ENCODE measurements at places on chromosomes 2 and 18.

DNA sequence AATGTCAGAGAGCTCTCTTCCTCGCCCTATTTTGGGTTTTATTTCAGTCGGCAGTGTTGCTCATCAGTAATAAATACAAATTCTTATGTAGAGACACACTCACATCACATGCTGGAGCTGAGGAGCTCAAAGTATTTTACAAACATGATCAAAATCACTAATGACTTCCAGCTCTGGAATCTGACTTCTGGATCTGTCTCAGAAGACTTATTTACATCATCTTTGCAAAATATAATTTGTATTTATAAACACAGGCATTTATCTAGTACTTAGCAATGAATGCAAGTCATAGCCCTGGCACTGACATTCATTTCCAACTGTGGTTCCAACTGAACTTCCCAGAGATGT lies 327.1 kb downstream of the NCKAP5 start:
- H3K36me3 ChIP-seq, result no peaks in the 10 kb centered on the region
- H3K27ac ChIP-seq, result no peak overlapping the region
- DNase-seq, result no peak
- H3K27me3 ChIP-seq, result no peaks in the 10 kb centered on the region
- no peaks in the 10 kb centered on the region for H3K4me1 ChIP-seq
- peak overlapping the region; percentile 22 for H3K4me3 ChIP-seq

- no peak overlapping the region for H3K27ac ChIP-seq
- DNase-seq, result no peak
- H3K27me3 ChIP-seq, result no peaks in the 10 kb centered on the region
These were observed 111.4 kb upstream of the GATA6 start for GRCh38 chr18:22057908-22058527.

GRCh38 chr2:205814039-205814364 lies 131.7 kb downstream of the NRP2 start:
- no peak for DNase-seq
- no peaks in the 10 kb centered on the region for H3K36me3 ChIP-seq
- H3K4me1 ChIP-seq, result peaks cover 15% of the 10 kb centered on the region
- H3K27ac ChIP-seq, result no peak overlapping the region
- H3K4me3 ChIP-seq, result no peak overlapping the region

DNA sequence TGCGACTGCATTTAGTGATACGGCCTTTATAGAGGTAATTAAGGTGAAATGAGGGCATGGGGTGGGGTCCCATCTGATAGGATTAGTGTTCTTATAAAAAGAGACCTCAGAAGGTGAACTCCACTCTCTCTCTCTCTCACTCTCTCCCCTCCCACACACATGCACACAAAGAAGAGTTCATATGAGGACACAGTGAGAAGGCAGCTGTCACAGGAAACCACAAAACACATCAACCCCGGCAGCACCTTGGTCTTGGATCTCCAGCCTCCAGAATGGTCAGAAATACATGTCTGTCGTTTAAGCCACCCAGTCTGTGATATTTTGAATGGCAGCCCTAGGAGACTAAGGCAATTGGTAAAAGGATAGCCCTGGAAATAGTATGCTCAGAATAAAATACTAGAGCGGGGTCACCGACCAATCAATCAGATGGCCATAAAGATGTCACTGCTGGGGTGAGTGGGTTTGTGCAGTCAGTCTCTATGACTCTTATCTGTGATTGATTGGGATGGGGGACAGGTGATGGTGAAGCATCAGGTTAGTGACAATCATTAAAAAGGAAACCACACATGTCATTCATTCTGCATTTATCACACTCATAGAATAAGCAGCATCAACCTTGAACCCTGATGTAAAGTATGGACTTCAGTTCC lies 118.9 kb upstream of the POU3F3 start:
- DNase-seq, result peak; percentile 74
- H3K36me3 ChIP-seq, result no peaks in the 10 kb centered on the region
- H3K4me3 ChIP-seq, result no peak overlapping the region
- H3K27me3 ChIP-seq, result peaks cover 5% of the 10 kb centered on the region

- no peak overlapping the region for H3K27ac ChIP-seq
- no peaks in the 10 kb centered on the region for H3K27me3 ChIP-seq
- peaks cover 8% of the 10 kb centered on the region for H3K4me1 ChIP-seq
- DNase-seq, result no peak
- no peak overlapping the region for H3K4me3 ChIP-seq
These were observed 479.4 kb upstream of the TCF4 start for GRCh38 chr18:56067214-56067894.
